Activated T-helper 2 cell treated with anti-CD3 and anti-CD28 coated beads, Interferon-gamma antibody, Interleukin-2, Interleukin-4, amounts not matched to agents 10 μg/mL and 5 μg/mL and 100 μg/mL, durations not matched to agents 14 hours and 24 hours and 36 hours (primary cell): ENCODE measurements at places on chromosomes 11 and 22.

- no peak overlapping the region for H3K27ac ChIP-seq
- DNase-seq, result no peak
- H3K4me1 ChIP-seq, result peaks cover 64% of the 10 kb centered on the region
- no peak overlapping the region for H3K4me3 ChIP-seq
- peaks cover 24% of the 10 kb centered on the region for H3K36me3 ChIP-seq
Observed at GRCh38 chr22:40181323-40181722, 3.6 kb downstream of the TNRC6B start.

DNA sequence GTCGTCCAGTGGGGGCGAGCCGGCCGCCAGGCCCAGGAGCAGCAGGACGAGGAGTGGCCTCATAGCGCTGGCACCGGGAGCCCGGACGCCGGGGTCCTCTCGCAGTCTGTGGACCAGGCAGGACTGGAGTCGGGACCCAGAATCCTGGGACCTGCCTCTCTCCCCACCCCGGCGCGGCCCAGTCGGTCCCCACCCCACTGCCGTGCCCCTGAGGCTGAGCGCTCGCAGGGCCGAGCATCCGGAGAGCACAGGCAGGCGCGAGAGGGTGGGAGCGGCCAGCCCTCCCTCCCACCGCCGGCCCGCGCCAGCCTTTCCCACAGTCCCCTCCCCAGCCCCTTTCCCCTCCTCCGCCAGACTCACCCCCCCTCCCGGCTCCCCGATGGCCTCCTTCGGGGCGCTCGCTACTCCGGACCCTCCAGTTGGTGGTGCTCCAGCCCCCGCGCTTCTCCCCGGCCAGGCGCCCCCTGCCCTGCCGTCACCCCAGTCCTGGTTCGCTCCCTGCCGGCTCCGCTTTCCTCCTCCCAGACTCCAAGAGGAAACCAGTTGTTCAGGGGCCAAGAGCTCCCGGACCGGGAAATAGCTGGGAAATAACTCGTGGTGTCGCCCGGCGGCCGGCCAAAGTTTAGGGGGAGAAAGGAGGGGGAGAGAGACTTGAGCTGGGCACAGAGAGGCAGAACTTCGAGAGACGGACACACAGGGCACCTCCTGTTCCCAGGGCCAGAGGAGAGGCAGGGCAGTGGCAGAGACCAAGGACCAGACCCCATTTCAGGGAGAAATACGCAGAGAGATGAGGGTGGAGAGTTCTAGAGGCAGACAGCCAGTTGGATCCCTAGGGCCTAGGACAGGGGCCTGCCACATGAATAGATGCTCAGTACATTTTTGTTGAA lies at the start of gene C1QTNF5:
C1QTNF5 (minus strand) TSS at position 549 of the 887 bp plus-strand sequence; CDS start at position 63, 486 bp downstream.
- H3K4me1 ChIP-seq, result peaks cover 26% of the 10 kb centered on the region
- H3K27ac ChIP-seq, result no peak within 1 kb of the TSS
- H3K4me3 ChIP-seq, result no peak within 1 kb of the TSS
- H3K27me3 ChIP-seq, result peaks cover 40% of the 10 kb centered on the region
- DNase-seq, result no peak

GRCh38 chr11:116825854-116826750 lies 3.0 kb upstream of the APOA4 start:
- no peak overlapping the region for H3K27ac ChIP-seq
- H3K27me3 ChIP-seq, result no peaks in the 10 kb centered on the region
- H3K4me1 ChIP-seq, result no peaks in the 10 kb centered on the region
- no peaks in the 10 kb centered on the region for H3K36me3 ChIP-seq
- H3K4me3 ChIP-seq, result no peak overlapping the region

GRCh38 chr11:78840623-78841022 lies 266.0 kb upstream of the NARS2 start:
- DNase-seq, result no peak
- H3K27ac ChIP-seq, result no peak overlapping the region
- H3K4me1 ChIP-seq, result no peaks in the 10 kb centered on the region
- no peak overlapping the region for H3K4me3 ChIP-seq
- H3K27me3 ChIP-seq, result peaks cover 3% of the 10 kb centered on the region

DNA sequence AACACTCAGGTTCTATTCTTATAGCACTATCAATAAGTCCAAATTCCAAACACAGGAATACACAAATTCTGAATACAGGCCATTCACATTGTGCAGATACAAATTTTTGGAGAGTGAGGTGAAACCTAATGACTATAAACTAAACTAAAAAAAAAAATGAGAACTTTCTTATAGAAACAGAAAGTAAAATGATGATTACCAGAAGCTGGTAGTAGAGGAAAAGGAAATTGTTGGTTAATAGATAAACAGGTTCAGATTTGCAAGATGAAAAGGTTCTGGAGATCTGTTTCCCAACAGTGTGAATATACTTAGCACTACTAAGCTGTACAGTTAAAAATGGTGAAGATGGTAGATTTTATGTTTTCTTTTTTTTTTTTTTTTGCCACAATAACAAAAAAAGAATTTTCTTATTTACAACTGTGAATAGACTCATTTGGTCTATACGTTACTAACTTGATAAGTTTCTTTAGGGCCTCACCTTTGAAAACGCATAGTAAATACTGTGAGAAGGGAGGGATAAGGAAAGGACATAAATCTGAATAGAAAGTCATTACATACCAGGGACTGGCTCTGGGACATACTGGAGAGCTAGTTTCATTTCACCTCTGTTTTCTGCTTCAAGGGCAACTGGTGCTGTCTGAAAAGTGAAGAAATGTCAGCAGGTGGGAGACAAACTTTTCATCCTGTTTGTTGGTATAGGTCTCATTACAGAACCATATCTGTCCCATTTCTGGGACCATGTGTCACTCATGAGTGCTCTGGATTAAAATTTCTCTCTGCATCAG lies 14.2 kb upstream of the CCDC89 start:
- H3K36me3 ChIP-seq, result peaks cover 46% of the 10 kb centered on the region
- peak overlapping the region; percentile 83 for H3K27ac ChIP-seq
- H3K4me1 ChIP-seq, result peaks cover 43% of the 10 kb centered on the region
- no peak overlapping the region for H3K4me3 ChIP-seq
- peaks cover 2% of the 10 kb centered on the region for H3K27me3 ChIP-seq

DNA sequence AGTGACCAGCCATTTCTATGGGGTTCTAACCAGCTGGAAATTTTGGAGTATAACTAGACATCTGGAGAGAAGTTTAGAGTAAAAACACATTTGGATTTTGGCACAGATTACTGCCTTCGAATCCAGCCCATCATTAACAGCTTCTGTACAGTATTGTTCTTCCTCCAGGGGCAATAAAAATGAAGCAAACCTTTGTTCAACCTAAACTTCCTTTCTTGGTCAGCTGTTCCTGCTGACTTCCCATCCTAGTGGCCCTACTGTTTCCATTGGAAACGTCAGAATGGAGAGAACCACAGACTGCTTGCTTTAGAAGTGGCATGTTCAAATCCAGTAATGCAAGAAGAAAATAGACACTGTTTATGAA lies 203.7 kb upstream of the MTMR2 start:
- DNase-seq, result no peak
- H3K36me3 ChIP-seq, result peaks cover 26% of the 10 kb centered on the region
- no peaks in the 10 kb centered on the region for H3K27me3 ChIP-seq
- H3K27ac ChIP-seq, result no peak overlapping the region
- peaks cover 40% of the 10 kb centered on the region for H3K4me1 ChIP-seq

GRCh38 chr11:72239849-72240460 lies 4.0 kb downstream of the PHOX2A start:
- peaks cover 47% of the 10 kb centered on the region for H3K27me3 ChIP-seq
- H3K4me3 ChIP-seq, result peak overlapping the region; percentile 58
- peaks cover 18% of the 10 kb centered on the region for H3K4me1 ChIP-seq
- no peak overlapping the region for H3K27ac ChIP-seq
- no peak for DNase-seq
- H3K36me3 ChIP-seq, result peaks cover 26% of the 10 kb centered on the region

GRCh38 chr22:47372111-47372581 lies 609.7 kb downstream of the TBC1D22A start:
- DNase-seq, result no peak
- no peaks in the 10 kb centered on the region for H3K27me3 ChIP-seq
- H3K36me3 ChIP-seq, result no peaks in the 10 kb centered on the region
- H3K4me3 ChIP-seq, result no peak overlapping the region
- no peaks in the 10 kb centered on the region for H3K4me1 ChIP-seq
- H3K27ac ChIP-seq, result no peak overlapping the region

DNA sequence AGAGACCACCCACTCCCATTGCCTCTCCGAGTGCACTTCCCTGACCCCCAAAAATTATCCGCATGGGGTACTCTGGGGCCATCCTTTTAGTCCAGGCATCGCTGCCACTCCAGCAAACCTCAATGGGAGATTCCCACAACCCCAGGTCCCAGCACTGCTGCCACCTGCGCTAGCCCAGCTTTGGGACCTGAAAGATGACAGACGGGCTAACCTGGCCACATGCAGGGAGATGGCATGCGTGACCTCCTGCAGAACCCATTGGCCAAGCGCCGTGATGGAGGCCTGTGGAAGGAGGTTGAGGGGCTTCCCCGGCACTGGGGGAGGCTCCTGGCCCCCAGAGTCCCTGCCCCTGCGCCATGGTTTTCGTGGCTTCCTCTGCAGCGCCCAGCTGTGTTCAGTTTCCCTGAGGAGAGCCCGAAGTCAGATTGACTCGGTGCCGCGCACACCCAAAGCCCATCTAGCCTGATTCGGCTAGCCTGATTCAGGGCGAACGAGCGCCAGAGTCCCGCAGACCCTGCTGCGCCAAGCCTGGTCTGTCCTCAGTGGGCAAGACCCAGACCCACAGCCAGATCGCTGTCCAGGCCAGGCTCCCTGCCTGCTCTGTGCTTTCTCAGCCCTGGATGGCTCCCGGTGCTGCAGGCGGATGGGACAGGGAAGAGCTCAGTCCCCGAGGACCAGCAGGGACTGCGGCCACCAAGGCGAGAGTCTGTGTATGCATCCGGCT lies 751 bp upstream of the WNT7B start:
- H3K36me3 ChIP-seq, result no peaks in the 10 kb centered on the region
- peaks cover 36% of the 10 kb centered on the region for H3K27me3 ChIP-seq
- no peak overlapping the region for H3K27ac ChIP-seq
- H3K4me3 ChIP-seq, result no peak overlapping the region
- DNase-seq, result no peak

- no peak overlapping the region for H3K4me3 ChIP-seq
- H3K36me3 ChIP-seq, result peaks cover 5% of the 10 kb centered on the region
- DNase-seq, result no peak
- no peak overlapping the region for H3K27ac ChIP-seq
- H3K4me1 ChIP-seq, result peaks cover 3% of the 10 kb centered on the region
- no peaks in the 10 kb centered on the region for H3K27me3 ChIP-seq
Observed at GRCh38 chr22:17802822-17803221, 28.6 kb upstream of the BID start.

- no peak for DNase-seq
- H3K27ac ChIP-seq, result no peak overlapping the region
- H3K27me3 ChIP-seq, result peaks cover 17% of the 10 kb centered on the region
- no peaks in the 10 kb centered on the region for H3K36me3 ChIP-seq
- no peak overlapping the region for H3K4me3 ChIP-seq
- H3K4me1 ChIP-seq, result no peaks in the 10 kb centered on the region
Observed at GRCh38 chr22:48070083-48070482, 1307.6 kb downstream of the TBC1D22A start.
